ENCODE measurements at places on chromosomes 7 and 10.

- DNase-seq = no peak
Observed at GRCh38 chr7:1404898-1405548, 54.2 kb downstream of the MICALL2 start.

DNA sequence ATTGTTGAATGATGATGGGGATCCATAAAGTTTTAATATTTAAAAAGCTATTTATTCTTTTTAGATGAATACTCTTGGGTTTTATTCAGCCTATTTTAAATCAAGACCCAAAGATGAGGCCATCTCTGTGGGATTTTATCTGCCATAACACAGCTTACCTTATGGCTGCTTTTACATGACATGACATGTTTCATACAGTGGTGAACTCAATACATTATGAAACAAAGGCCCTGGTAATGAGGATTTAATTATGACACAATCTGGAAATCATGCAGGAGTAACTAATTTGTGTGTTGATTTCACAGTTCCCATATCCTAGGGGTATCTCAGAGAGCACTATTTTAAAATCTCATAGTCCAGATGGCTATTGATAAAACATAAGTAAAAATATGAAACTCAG, 661.8 kb upstream of the FZD8 start:
- no peak for DNase-seq

DNA sequence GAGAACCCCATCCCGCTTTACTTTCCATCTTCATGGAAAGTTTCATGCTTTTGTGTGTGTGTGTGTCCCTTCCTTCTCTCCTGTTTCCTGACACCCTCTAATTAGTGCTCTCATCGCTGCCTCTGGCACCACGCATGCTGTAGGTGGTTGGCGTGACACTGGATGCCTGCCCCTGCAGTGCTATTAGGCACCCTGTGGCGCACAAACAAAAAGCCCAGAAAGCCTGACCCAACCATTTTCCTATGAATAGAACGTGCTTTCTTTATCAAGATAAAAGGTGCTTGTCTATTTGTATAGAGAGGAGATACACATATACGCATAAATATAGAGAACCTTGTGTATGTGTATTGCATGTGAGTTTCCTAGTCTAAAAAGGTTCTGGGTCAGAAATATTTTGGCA, 120.8 kb upstream of the CDCA7L start:
- no peak for DNase-seq

DNA sequence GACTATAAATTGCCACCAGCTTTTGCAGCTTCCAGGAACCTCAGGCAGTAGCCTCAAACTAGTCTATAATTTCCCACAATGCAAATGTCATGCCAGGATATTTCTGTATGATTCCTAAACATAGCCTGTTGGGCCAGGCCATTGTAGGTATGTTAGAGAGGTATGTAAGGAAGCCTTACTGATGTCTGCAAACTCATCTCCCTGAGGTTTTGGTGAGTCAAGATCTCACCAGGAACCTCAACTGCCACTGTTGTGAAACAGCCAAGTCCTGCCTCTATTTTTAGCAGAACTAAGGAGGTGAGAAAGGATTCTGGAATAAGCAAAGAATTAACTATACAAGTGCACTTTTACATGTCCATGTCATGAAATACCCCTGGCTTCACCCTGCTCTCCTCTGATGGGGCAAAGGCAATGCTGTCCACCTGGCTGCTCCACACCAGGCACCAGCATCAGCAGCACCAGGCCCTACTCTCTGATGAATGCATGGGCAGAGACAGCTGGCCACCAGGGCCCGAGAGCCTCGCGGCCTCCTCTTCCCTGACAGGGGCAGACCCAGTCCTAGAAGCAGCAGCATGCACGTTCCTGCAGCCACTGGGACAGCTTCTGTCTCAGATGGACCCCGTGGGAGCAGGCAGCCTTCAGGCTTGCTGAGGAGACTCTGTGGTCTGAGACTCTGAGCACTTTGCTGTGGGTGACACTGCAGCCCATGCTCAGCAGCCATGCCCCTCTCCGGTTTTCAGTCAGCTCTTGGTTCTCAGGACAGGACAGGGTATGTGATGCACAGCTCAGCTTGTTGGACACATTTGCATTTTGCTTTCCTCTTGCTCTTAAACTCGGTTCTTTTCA, 147.3 kb downstream of the ZMYND11 start:
- no peak for DNase-seq

DNA sequence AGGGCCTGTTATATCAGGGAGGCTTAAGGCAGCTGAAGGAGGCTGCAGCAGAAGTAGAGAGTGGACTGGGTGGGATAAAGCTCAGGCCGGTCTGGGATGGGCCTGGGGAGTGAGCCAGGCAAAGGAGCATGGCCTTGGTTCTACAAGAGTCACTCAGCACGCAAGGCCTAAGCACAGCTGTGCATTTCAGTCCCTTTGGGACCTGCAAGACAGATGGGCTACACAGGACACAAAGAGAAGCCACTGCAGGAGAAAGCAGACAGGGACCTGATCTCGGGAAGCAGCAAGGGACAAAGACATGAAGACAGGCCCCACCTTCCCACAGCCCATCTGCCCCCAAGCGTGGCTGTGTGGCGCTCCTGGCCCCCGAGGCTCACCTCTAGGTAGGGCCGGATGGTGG, 29.4 kb downstream of the RRP12 start:
- no peak for DNase-seq

- no peak for DNase-seq
Observed at GRCh38 chr10:81866753-81867152, 8.2 kb upstream of the NRG3 start.

- no peak for DNase-seq
Observed at GRCh38 chr7:6159097-6159483, 113.3 kb downstream of the CYTH3 start.

DNA sequence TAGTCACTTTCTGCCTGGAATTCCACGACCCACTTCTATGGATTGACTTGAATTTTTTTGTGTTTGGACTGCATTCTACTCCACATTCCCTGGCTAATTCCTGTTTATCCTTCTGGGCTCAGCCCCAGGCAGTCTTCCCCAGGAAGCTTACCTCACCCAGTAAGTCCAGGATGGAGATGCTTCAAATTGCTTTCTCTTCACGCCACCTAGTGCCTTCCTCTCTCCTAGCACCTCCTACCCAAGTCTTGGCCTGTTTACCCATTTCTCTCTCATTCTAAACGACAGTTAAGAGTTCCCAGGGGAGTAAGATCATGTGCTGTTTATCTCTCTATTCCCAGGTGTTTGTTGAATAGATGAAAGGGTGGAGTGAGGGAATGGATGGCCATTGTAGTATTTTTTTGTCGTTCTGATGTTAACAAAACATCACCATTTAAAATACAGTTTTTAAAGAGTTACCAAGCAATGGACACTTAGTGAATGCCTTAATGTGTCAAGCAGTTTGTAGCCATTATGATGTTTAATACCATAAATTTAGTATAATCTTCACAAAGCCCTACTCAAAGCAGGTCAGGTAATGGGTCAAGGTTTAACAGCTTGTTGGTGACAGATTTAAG, 45.5 kb upstream of the TARP start:
- no peak for DNase-seq

GRCh38 chr10:19250546-19250945, 201.9 kb downstream of the MALRD1 start:
- DNase-seq = no peak

GRCh38 chr7:117025891-117026290, 72.6 kb downstream of the ST7 start:
- DNase-seq = no peak

GRCh38 chr10:104334965-104335650, 3.2 kb downstream of the ITPRIP start:
- DNase-seq = no peak

DNA sequence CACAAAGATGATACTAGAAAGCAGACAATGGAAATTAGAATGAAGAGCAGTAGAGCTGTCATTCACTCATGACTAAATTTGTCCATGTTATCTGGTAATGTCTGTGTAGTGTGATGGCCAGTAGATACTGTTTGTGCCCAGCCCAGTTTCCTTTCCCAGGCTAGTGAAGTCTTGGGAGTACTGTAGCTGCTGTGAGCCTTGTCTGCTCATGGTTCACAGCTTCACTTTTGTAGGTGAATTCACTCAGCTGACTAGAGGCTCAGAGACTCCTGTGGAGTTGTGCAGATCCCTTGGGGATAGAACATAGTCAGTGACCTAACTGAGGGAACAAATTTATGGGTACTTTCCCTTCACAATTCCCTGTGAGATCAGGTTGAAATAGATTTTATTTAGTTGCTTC, 572.5 kb downstream of the ARL4A start:
- DNase-seq = no peak

- DNase-seq = no peak
Observed at GRCh38 chr10:78952030-78952429, 116.7 kb upstream of the ZMIZ1 start.

GRCh38 chr10:124028700-124029480, 64.5 kb downstream of the CHST15 start:
- no peak for DNase-seq

DNA sequence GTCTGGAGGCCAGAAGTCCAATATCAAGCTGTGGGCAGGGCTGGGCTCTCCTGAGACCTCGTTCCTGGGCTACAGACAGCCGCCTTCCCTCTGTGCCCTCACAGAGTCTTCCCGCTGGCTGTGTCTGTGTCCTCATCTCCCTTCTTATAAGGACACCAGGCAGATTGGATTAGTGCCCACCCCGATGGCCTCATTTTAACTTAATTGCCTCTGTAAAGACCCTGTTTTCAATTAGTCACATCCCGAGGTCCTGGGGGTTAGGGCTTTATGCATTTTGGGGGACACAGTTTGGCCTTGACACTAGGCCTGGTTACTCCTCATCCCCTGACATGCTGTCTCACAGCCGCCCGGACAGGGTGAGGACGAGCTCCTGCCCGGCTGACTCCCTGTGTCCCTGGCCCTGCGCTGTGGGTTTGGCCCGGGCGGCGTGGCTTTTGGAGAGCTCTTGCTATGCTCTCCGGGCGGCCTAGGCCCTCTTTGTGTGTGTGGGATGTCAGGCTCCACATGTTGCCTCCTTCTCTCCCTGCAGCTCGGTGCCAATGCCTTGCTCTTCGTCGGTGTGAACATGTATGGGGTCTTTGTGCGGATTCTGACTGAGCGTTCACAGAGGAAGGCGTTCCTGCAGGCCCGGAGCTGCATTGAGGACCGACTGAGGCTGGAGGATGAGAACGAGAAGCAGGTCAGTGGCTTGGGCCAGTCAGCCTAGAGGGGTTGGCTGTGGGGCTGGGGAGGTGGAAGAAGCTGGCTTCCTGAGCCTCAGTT, 18.2 kb downstream of the ADCY1 start:
- DNase-seq = no peak

- no peak for DNase-seq
Observed at GRCh38 chr10:77319557-77319956, 318.1 kb downstream of the KCNMA1 start.

- no peak for DNase-seq
Observed at GRCh38 chr10:34078745-34079470, 736.2 kb downstream of the PARD3 start.

DNA sequence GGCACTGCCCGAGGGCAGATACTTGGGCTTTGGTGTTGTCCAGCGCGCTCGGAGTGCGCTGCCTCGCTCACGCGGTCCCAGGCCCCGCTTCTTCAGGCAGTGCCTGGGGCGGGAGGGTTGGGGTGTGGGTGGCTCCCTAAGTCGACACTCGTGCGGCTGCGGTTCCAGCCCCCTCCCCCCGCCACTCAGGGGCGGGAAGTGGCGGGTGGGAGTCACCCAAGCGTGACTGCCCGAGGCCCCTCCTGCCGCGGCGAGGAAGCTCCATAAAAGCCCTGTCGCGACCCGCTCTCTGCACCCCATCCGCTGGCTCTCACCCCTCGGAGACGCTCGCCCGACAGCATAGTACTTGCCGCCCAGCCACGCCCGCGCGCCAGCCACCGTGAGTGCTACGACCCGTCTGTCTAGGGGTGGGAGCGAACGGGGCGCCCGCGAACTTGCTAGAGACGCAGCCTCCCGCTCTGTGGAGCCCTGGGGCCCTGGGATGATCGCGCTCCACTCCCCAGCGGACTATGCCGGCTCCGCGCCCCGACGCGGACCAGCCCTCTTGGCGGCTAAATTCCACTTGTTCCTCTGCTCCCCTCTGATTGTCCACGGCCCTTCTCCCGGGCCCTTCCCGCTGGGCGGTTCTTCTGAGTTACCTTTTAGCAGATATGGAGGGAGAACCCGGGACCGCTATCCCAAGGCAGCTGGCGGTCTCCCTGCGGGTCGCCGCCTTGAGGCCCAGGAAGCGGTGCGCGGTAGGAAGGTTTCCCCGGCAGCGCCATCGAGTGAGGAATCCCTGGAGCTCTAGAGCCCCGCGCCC, at the start of gene NPY:
Gene NPY, plus strand, starts transcription at position 294 of the 802 bp plus-strand sequence. CDS start 1,051 bp downstream, outside the sequence.
- no peak for DNase-seq

GRCh38 chr7:96314402-96315124, 7.3 kb downstream of the SLC25A13 start:
- DNase-seq = no peak

GRCh38 chr7:30027065-30027456, 559 bp upstream of the FKBP14 start:
- DNase-seq = no peak

DNA sequence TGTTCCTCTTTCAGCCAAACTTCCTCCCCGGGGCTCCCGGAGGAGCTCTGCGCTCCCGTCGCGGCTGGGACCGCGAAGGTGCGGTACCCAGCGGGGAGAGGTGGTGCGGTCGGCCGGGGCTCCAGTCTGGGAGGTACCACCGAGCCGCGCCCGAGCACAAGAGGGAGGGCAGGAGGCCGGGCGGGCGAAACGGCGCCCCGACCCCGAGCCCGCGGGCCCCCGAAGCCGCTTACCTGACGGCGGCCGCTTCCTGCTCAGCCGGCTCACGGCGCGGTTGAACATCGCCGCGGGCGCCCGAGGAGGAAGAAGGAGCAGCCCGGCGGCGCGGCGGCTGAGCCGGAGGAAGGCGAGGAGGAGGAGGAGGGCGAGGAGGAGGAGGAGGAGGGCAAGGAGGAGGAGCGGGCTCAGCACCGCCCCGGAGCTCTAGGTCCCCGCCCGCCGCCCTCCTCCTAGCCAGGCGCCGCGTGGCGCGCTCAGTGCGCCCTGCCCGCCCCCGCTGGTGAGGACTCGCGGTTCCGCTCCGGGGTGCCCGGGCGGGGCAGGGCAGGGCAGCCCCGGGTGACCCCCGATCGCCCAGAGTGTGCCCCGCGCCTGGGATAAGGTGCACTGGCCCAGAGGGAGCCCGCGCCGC, at the start of gene RGS10:
Gene RGS10, minus strand, starts transcription at position 363 of the 631 bp plus-strand sequence. Its CDS starts 81 bp downstream, at position 282.
- DNase-seq = peak; percentile 68

DNA sequence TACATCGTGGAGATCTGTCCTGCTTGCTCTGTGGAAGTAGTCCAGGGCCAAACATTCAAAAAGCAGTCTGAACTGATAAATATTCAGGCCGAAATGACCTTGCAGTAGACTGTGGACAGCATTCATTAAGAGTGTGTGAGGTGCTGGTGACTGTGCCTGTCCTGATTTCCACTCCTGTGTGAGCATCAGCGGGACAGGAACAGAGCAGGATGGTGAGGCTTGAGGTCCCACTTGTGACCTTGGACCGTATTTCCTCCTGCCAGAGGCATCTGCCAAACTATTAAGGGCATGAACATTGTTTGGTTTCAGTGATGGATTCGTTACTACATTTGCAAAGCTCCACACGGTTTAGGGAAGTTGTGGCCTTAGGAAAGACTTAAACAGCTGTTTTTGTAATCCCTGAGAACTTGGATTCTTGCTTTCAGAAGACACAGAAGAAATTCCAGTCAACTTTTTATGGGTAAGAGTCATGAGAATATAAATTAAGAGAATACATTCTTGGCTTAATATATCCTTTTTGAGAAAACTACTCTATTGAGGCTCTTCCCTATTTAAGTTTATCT, 32.8 kb downstream of the CCNY start:
- no peak for DNase-seq

Data from stimulated activated effector memory CD8-positive, alpha-beta T cell treated with anti-CD3 and anti-CD28 coated beads, Interleukin-12 subunit alpha, Interleukin-12 subunit beta, amount 100 ng/mL, for 72 hours (primary cell).